ENCODE measurements at places on chromosomes 5 and 9.

GRCh38 chr9:19378647-19379046 lies 1.4 kb downstream of the RPS6 start:
- DNase-seq, result no peak

- no peak for DNase-seq
These were observed 86.1 kb downstream of the CWC27 start for GRCh38 chr5:64854855-64855254.

- no peak for DNase-seq
These were observed 1.5 kb downstream of the RNF44 start for GRCh38 chr5:176535664-176536131.

DNA sequence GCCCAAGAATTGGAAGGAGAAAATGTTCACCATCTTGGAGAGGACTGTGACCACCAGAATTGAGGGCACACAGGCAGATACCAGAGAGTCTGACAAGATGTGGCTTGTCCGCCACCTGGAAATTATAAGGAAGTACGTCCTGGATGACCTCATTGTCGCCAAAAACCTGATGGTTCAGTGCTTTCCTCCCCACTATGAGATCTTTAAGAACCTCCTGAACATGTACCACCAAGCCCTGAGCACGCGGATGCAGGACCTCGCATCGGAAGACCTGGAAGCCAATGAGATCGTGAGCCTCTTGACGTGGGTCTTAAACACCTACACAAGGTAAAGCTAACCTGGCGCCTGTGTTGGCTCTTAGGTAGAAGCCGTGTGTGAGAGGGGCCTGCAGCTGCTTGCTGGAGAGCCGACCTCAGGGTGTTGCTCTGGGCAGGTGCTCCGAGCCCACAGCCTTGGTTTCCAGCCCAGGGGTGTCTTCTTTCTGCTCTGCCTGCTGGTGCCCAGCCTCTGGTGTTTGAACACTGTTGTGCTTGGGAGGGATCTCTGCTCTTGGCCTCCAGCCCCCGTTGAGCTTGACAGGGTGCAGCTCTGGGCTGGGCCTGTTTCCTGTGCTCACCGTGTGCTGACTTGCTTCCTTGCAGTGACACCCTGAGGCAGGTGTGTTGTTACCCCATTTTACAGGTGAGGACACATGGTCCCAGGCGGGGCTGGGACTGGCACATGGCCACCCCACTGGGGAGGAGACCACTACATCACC lies 10.9 kb downstream of the EXOC3 start:
- DNase-seq, result no peak

DNA sequence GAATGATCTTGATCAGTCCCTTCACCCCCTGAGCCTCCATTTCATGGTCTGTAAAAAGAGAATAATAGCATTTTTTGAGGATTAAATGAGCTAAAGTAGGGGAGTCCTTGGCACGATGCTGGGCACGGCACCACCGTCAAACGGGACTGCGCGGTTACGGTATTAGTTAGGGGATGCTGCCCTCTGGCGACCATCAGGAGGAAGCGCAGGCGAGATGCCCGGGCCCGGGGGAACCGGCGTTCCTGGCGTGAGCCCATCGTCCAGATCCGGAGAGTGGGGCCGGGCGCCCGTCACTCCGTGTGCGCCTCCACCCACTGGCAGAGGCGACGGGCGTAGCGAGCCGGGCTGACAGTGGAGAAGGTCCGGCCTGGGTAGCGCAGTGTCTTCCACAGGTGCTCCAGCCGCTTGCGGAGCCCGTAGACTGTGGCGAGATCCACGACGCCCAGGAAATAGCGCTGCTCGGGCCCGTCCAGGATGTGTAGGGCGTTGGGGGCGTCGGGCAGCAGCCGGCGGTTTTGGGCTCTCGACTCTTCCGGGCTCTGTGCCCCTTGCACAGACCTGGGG lies 4.8 kb upstream of the ST6GALNAC4 start:
- DNase-seq, result no peak

- DNase-seq, result no peak
These were observed 1187.8 kb downstream of the CDH9 start for GRCh38 chr5:25850581-25850980.

GRCh38 chr9:114228016-114228808 lies 72.9 kb downstream of the COL27A1 start:
- DNase-seq, result no peak

DNA sequence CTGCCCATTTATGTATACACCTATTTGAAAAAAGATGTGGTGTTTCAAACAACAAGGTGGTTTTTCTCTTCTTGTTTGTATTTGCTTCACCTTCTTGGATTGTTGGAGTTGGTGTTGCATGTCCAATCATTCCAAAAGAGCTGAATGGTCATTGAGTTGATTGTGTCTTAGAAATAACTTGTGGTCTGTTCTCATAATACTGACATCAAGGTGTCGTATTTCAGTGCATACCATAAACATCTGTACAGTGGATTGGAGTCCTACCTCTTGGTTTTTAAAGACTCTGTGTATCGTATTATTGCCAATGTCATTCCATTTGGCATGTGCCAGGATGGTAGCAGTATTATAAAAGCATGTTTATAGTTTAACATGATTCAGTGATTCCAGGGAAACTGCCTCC lies 73.2 kb downstream of the TRIO start:
- DNase-seq, result no peak

GRCh38 chr9:110850401-110851135 lies 182.0 kb downstream of the MUSK start:
- DNase-seq, result no peak

GRCh38 chr5:92769978-92770377 lies 811.0 kb downstream of the NR2F1-AS1 start:
- DNase-seq, result no peak

DNA sequence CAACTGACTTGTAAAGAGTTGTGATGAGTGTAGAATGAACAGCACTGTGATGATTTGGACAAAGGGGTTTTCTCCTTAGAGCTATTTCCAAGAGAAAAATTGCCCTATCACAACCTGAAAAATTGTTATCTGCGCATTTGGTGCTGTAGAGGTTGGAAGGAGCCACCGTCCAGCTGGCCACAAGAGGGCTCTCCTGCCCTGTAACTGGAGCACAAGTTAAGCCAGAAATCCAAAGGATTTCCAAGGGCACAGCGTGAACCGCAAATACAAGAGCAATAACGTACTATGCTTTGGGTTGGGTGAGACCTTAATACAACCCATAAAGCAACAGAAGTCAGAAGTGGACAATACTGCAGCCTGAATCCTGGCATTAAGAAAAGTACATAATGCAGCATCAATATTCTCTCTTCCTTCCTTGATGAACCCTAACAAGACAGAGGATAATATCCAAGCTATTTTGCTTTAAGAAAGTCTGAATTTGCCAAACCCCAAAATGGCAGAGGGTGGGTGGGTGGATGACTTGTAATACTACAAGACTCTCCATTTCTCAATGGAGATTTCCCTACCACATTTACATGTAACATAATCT lies 56.8 kb upstream of the SMIM32 start:
- no peak for DNase-seq

DNA sequence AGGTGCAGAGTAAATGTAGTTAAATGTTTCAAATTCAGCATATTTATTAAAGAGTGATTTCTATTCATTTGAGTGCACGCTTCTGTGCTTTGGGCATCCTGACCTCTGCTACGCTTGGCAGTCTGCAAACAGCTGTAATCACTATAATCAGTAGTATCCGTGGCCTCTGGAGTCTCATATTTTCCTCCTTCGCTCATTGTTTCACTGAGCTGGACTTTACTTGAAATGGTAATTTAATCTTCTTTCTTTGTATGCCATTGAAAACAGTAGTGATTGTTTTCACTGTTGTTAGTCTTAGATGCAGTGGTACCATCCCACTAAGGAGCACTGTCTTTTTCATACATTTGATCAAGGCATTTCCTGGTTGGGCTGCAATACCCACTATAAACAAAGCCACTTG lies 43.5 kb upstream of the CAVIN4 start:
- DNase-seq, result no peak

DNA sequence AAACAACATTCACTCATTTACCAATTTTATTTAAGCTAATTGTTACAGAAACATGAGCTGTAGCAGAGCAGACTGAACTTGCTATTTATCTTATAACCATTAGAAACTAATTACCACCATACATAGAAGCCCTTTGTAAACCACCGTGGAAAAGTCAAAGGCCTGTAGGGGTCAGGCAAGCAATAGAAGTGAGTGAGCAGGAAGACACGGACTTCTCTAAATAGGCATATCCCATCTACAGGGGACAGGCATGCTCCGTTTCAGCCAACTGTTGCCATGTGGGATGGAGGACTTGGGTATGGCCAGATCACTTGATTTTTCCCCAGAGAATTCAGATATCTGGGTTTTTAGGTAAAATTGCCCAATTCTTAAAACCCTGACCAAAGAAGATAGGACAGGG lies 44.8 kb downstream of the PRRC1 start:
- DNase-seq, result no peak

GRCh38 chr9:17651725-17652124 lies 72.9 kb downstream of the SH3GL2 start:
- no peak for DNase-seq

DNA sequence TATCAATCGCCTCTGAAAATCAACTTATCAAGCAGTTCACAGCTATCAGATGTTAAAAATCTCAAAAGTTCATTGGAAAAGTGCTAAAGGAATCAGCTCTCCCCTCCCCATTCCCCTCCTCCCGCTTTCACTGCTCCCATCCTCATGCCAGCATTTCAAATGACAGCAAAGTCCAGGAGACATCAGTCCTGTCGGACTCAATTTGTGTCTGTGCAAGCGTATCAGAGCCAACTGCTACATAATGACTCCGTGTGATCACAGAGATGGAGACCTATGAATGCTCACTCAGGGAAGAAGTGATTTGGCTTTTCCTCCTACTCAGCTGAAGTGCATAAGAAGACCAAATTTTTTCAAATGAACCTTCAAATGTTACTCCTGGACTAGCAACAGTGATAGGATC lies 937.2 kb upstream of the DMAC1 start:
- no peak for DNase-seq

DNA sequence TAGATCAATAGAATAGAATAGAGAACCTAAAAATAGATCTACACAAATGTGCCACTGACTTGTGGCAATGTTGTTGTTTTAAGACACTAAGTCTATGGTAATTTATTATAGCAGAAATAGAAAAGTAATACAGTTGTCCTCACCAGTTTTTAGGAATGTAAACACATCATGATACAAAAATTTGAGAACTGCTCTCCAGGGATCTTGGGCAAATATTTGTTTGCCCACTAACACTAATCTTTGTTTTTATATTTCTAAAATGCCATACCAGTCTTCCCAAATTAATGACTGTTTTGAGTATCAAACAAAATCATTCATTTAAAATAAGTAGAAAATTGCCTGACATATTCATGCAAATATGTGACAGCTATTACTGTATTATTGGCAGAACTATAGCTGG lies 297.6 kb downstream of the BRINP1 start:
- no peak for DNase-seq

DNA sequence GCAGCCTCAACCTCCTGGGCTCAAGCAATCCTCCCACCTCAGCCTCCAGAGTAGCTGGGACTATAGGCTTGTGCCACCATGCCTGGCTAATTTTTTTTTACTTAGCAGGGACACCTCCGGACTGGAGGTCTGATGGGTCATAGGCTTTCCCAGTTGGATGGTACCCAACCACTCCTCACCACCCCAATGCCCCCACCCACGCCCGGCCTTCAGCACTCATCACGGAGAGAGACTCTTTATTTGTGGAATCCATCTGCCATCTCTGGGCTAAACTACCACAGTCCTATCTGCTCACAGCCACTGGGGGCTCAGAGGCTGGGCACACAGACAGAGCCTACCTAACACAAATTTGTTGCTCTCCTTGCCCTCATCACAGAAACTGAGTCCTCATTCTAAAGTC lies 58.3 kb upstream of the STXBP1 start:
- no peak for DNase-seq

DNA sequence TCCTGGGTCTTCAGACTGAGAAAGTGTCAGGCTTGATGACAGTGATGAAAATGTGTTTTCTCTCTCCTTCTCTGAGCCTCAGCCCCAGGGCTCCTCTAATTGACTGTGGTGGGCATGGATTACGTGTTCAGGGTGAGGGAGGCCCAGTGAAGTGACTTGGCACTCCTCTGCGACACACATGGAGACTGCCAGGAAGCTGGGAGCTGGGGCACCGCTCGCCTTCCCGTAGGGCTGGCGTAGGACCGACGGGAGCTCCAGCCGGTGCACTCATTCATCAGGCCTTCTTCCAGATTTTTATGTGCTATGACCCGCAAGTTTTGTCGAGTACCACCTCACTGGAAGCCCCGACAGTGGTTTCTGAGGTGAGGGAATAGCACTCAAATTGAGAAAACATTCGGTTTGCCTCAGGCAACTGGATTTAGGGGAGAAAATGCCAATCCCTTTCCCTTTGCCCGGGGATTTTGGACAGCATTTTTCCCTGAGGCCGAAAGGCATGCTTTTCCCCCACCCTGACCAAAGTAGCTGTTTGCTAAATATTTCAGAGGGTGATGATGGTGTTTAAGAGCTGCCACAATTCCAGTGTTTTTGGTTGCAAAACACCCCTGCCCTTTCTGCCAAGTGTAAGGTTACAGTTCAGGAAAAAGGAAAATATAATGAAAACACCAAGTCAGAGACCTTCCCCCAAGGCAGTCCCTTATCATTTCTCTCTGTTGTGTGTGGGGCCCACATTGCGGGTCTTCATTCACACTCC lies 83.7 kb downstream of the PCSK5 start:
- no peak for DNase-seq

- DNase-seq, result no peak
These were observed 68.1 kb downstream of the ARHGEF28 start for GRCh38 chr5:73694089-73694488.

DNA sequence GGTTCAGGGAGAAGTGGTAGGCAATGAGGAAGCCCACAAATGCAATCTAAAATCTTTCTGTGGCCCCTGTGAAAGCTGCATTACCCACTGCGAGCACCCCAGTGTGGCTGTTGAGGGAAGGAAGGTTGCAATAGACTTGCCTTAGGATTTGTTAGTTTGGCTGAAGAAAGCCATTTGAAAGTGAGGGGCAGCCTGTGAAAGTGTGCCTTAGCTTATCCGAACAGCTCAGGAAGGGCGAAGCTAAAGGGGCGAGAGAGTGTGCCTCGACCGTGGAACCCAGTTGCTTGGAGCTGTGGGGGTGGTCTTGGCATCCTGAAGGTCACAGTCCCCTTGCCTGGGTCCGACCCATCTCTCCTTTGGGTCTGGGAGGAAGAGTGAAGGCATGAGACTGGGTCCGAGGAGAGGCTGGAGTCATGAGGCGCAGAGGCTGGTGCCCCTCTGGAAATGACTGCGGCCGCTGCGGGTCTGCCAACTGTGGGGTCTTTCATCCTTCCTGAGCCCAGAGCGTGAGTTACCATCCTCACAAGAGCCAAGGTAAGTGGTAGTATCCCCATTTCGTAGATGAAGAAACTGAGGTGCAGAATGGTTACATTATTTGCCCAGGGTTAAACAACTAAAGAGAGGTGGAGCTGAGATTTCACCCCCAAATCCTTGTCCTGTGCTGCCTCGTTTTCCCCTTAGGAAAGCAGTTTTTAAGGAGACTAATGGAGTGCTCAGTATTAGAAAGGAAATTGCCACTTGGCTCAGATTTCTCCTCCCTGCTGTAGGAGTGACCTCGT lies 24.4 kb downstream of the SLC25A25 start:
- DNase-seq, result no peak

DNA sequence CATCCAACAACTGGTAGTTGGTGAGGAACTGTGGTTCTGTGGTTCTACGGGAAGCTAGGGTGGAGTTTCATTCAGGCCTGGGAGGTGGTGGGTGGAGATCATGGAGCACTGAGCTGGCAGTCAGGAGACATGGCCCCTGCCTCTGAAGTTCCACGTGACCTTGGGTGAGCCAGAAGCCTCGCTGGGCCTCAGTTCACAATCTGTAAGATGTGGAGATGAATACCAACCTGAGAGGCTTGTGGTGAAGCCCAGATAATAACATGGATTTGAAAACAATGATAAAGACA lies 177.9 kb downstream of the MACROH2A1 start:
- DNase-seq, result no peak

- DNase-seq, result no peak
These were observed 383.5 kb downstream of the GLIS3 start for GRCh38 chr9:3916411-3916810.
